SJSA1 (cell line): ENCODE measurements at places on chromosomes 4 and X. TPM values are rescaled to one million over a fixed set of nuclear protein-coding genes. Genes with fewer than 3 reads are reported as not detected.

Gene KIAA1210
- total RNA-seq: not detected in 2 replicates

Gene ARHGAP36
- not detected in 2 replicates for total RNA-seq

GRCh38 chr4:175065228-175065627, 147.1 kb downstream of the ADAM29 start:
- DNase-seq: no peak

DNA sequence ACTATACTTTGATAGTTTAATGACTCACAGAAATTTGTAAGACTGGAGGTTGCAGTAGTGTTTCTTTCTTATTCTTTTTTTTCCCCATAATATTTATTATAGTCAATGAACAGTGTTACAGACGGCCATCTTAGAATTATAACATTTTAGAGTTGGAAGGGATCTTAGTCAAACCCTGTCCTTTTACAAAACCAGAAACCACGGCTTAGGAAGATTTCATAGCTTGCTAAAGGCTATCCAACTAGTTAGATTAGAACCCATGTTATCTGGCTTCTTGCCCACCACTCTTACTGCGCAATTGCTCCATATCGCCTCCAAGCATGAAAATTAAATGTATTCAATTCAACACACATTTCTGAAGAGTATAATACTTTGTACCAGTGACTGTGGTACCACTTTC, 1.1 kb downstream of the XIAP start:
- no peak for DNase-seq

GRCh38 chr4:81665045-81665444, 193.3 kb upstream of the RASGEF1B start:
- DNase-seq: no peak

- no peak for DNase-seq
Observed at GRCh38 chrX:125170459-125170858, 149.2 kb upstream of the TEX13C start.
